ENCODE measurements at places on chromosomes 16 and 17.

DNA sequence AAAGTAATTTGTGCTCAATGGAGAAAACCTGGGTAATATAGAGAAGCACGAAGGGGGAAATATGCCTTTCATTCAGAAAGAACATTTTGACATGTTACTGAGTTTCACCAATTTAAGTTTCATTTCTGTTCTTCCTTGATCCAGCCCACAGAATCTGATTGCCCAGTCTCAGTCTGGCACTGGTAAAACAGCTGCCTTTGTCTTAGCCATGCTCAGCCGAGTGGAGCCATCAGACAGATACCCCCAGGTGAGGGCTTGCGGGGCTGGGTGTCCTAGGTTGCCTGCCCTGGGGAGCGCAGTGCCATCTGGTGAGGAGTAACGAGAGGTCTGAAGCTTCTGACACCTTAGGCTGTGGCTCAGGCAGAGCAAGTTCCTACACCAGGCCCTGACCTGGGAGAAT lies 17.7 kb downstream of the DDX19A start:
- DNase-seq = no peak

GRCh38 chr16:63813862-63814261 lies 1308.0 kb downstream of the CDH11 start:
- DNase-seq = no peak

- DNase-seq = no peak
Measured at GRCh38 chr17:57577751-57578607, 167.1 kb downstream of the CCDC182 start.

DNA sequence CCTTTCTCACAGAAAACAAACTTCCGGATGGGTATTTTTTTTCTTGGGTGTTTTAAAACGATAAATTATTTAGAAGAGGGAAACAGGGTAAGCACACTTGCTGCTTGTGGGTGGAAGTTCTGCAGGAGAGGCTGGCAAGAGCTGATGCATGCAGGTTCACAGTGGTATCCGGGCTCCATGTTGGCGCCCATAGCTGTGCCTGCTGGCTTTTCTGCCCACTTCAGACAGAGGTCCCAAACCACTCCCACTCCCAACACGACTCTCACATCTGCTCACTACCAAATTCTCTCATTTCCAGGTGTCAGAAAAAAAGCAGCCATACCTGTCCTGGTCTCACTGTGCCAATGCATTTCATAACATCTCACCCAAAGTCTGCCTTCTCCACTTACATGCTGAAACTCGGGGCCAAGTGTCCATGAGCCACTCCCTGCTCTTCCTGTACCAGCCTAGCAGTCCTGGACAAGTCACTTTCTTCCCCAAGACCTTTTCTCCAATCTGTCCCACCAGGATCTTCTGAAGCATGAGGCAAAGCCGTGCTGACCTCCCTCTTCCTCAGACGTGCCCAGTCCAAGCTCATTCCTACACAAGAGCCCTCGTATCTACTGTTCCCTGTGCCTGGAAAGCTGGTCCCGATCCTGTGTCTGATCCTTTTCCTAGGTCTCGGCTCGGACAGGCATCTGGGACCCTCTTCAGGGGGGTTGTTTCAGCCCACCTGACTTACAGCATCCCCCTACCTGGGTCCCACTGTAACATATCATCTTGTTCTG lies 1.5 kb downstream of the CD300LF start:
- DNase-seq = no peak

Data from amniotic stem cell (primary cell).